ENCODE measurements at places on chromosomes 16 and 17.
A peak's percentile ranks its signal among the peaks of the same experiment; 100 is the strongest.

DNA sequence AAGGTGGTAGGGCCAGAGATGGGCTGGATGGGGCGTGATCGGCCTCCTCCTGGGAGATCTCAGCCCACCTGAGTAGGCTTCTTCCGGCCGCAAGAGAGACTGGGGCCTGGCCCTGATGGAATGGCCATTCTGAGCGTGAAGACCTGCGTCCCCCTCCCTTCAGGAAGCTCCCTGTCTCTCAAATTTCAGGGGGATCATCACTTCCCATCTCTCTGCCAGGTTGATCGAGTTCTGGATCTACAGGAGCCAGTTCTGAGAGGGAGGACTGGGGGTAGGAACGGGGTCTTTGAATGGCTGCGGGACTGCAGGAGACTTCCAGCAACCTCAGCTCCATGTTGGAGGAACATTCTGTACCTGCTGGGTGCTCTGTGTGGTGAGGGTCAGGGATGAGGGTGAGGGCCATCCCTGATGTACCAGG lies 9.3 kb upstream of the GSDMA start:
- H3K4me1 ChIP-seq: peaks cover 11% of the 10 kb centered on the region
- H3K4me3 ChIP-seq: peak overlapping the region; percentile 49
- no peaks in the 10 kb centered on the region for H3K36me3 ChIP-seq
- no peak for DNase-seq

DNA sequence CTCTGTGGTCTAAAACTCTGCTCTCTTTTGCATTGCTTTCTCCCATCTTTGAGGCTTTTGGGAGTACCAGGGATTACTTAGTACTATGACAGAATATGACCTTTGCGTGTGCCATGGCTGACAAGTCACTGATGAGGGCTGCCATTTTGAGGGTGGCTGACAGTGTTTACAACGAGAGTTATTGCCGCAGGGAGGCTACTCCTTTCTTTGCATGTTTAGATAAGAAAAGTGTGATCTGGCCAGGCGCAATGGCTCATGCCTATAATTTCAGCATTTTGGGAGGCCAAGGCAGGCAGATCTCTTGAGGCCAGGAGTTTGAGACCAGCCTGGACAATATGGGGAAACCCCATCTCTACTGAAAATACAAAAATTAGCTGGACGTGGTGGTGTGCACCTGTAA lies 77.5 kb downstream of the GSG1L start:
- no peak overlapping the region for H3K4me3 ChIP-seq
- no peak overlapping the region for H3K27ac ChIP-seq
- H3K27me3 ChIP-seq: no peaks in the 10 kb centered on the region
- no peak for DNase-seq

DNA sequence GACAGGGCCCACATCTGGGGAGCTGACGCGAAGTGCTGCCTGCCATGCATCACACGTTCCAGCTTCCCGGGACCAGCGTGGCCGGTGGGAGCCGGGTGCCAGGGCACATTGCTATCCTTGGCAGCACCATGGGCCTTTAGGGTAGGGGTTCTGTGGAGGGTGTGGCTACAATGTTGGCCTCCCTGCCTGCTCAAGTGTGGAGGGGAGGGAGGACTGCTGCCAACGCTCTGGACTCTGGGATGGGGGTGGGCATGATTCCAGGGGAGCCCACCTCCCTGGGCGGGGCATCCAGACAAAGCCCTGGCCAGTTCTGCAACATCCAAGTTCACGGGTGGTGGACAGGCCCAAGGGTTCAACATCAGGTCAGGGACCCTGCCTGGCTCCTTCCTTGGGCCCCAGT lies 13.9 kb downstream of the GRB7 start:
- no peak overlapping the region for H3K4me3 ChIP-seq
- H3K27ac ChIP-seq: no peak overlapping the region
- H3K4me1 ChIP-seq: no peaks in the 10 kb centered on the region
- peak; percentile 31 for DNase-seq

DNA sequence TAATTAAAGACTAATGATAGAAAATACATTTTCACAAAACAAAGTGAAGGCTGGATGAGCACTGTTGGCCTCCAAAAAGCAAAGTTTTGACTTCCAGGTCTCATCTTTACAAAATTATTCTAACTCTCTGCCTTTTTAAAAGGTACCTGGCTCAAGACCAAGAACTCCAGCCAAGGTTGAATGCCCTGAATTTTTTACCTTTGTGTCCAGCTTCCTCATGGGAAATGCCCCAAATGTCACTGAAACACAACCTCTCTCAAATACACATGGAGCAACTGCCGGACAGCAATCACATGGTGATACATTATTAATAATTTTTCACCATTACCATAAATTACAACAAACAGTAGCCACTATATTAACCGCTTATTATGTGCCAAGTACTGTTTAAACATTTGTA lies 32.2 kb downstream of the ADAMTS18 start:
- H3K27ac ChIP-seq: no peak overlapping the region
- no peaks in the 10 kb centered on the region for H3K36me3 ChIP-seq
- H3K27me3 ChIP-seq: no peaks in the 10 kb centered on the region
- H3K4me3 ChIP-seq: no peak overlapping the region

GRCh38 chr16:71426069-71426879 lies 15.6 kb downstream of the TLE7 start:
- no peak overlapping the region for H3K27ac ChIP-seq
- H3K4me1 ChIP-seq: no peaks in the 10 kb centered on the region
- no peaks in the 10 kb centered on the region for H3K36me3 ChIP-seq
- 0 out of 2 replicates have a peak overlapping the region, but pooled peaks have one; percentile 35 for H3K4me3 ChIP-seq

- H3K4me3 ChIP-seq: peak overlapping the region; percentile 63
- H3K36me3 ChIP-seq: peaks cover 25% of the 10 kb centered on the region
- H3K27me3 ChIP-seq: no peaks in the 10 kb centered on the region
- peak; percentile 74 for DNase-seq
- peak overlapping the region; percentile 61 for H3K27ac ChIP-seq
- peaks cover 20% of the 10 kb centered on the region for H3K4me1 ChIP-seq
Observed at GRCh38 chr17:1484676-1485422, 7.6 kb downstream of the MYO1C start.

- peaks cover 15% of the 10 kb centered on the region for H3K36me3 ChIP-seq
- H3K4me3 ChIP-seq: no peak overlapping the region
- H3K4me1 ChIP-seq: no peaks in the 10 kb centered on the region
- no peak for DNase-seq
Observed at GRCh38 chr16:69266334-69267063, 44.7 kb upstream of the VPS4A start.

DNA sequence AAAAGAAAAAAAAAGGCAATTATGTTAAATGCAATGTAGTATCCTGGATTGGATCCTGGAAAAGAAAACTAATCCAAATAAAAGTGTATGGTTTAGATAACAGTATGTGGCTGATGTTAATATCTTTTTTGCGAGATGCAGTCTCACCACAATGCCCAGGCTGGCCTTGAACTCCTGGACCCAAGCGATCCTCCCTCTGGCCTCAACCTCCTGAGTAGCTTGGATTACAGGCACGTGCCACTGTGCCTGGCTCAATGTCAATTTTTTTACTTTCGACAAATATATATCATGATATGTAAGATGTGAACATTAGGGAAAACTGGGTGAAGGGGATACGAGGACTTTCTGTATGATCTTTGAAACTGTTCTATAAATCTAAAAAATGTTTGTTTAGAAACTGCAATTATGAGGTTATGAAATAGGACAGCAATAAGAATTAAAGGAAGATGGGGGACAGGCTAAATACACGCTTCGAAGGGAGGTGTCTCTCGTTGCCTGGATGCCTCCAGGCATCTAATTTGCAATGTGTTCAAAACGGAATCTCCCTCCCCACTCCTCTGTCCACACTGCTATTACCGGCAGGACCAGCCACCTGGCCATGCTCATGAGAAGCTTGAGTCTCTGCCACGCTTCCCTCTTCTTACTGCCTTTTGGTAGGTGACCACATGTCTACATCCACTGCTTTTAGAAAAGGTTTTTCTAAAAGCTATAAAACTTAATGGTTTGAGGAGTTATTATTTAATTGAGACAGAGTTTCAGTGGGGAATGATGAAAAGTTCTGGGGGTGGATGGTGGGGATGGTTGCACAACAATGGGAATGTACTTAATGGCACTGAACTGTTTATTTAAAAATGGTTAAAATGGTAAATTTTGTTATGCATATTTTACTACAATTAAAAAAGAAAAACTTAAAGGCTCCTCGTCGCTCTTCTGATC lies 15.2 kb downstream of the UBE2O start:
- no peaks in the 10 kb centered on the region for H3K27me3 ChIP-seq
- no peak for DNase-seq
- H3K36me3 ChIP-seq: no peaks in the 10 kb centered on the region
- peaks cover 11% of the 10 kb centered on the region for H3K4me1 ChIP-seq
- no peak overlapping the region for H3K27ac ChIP-seq

- DNase-seq: no peak
- H3K27ac ChIP-seq: no peak overlapping the region
- peaks cover 28% of the 10 kb centered on the region for H3K36me3 ChIP-seq
- no peaks in the 10 kb centered on the region for H3K27me3 ChIP-seq
Observed at GRCh38 chr16:48558371-48558841, 51.6 kb downstream of the N4BP1 start.

DNA sequence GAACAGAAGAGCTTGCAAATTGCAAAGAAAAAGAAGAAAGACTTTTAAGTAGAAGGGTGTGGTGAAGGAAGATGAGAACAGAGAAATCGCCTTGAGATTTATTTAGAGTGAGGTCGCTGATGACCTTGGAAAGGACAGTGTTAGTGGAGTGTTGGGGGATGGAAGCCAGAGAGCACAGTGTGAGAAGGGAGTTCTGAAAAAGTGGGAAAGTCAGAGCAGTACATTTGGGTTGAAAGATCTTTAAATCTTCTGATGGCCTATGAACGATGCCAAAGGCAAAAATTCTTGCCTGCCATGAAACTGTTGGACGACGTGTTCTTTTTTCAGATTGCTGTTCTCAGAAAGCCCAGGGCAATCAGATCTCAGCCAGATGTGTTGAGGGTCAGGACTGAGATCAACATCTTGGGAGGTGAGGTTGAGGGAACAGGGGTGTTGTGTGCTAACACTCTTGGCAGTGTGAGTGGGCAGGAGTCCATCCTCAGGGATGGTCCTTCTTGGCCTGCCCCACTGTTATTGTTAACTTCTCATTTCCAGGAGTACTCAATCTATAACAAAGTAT lies 330.1 kb downstream of the MAP2K6 start:
- H3K4me3 ChIP-seq: no peak overlapping the region
- H3K4me1 ChIP-seq: no peaks in the 10 kb centered on the region
- H3K27ac ChIP-seq: no peak overlapping the region
- DNase-seq: no peak
- no peaks in the 10 kb centered on the region for H3K27me3 ChIP-seq

DNA sequence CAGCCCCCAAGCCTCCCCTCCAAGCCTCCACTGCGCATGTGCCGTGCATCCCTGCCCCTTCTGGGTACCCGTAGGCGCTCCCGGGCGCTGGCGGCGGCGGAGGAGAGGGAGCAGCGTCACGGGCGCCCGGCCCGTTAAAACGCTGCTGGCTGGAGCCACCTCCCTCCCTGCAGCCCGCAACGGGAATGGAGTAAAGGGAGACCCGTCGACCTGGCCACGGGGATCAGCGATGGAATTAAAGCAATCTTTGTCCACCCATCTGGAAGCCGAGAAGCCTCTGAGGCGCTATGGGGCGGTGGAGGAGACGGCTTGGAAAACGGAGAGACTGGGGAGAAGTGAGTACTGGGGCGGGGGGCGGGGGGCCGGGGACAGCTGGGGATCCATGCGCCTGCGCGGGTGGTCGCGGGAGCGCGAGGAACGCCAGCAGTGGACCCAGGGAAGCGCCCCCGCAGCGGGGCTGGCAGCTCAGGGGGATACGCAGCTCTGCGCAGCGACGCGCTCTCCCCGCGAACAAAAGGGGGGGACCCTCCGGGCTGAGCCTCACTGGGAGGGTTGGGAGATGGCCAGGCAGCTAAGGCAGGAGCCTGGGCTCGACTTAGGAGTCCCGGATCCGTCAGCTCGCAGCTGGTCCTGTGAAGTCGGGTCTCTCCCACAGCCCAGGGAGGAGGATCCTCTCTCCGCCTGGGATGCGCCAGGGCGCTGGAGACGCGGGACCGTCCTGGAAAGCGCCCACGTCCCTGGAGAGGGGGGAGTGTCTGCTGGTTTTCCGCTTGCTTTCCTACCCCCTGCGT lies at the start of gene BMERB1:
TSS of gene BMERB1 (plus strand) at position 164 of the 791 bp plus-strand sequence. CDS start at position 230, 66 bp downstream.
- DNase-seq: peak; percentile 94
- H3K27me3 ChIP-seq: no peaks in the 10 kb centered on the region
- H3K27ac ChIP-seq: peak within 1 kb of the TSS; percentile 55
- H3K4me1 ChIP-seq: 0 out of 2 replicates have a peak, but pooled peaks cover 6% of the 10 kb centered on the region
- H3K36me3 ChIP-seq: no peaks in the 10 kb centered on the region

- peak overlapping the region; percentile 50 for H3K4me3 ChIP-seq
- peaks cover 35% of the 10 kb centered on the region for H3K4me1 ChIP-seq
- DNase-seq: no peak
Observed at GRCh38 chr17:29148257-29148789, 31.9 kb downstream of the MYO18A start.

GRCh38 chr17:74452841-74453661 lies 13.4 kb upstream of the CD300A start:
- no peaks in the 10 kb centered on the region for H3K27me3 ChIP-seq
- no peaks in the 10 kb centered on the region for H3K36me3 ChIP-seq
- H3K4me1 ChIP-seq: peaks cover 20% of the 10 kb centered on the region
- H3K27ac ChIP-seq: no peak overlapping the region
- no peak overlapping the region for H3K4me3 ChIP-seq
- no peak for DNase-seq

- no peak overlapping the region for H3K4me3 ChIP-seq
- no peaks in the 10 kb centered on the region for H3K4me1 ChIP-seq
- DNase-seq: no peak
- H3K27me3 ChIP-seq: peaks cover 71% of the 10 kb centered on the region
Observed at GRCh38 chr17:39861235-39861634, 2.9 kb downstream of the IKZF3 start.

DNA sequence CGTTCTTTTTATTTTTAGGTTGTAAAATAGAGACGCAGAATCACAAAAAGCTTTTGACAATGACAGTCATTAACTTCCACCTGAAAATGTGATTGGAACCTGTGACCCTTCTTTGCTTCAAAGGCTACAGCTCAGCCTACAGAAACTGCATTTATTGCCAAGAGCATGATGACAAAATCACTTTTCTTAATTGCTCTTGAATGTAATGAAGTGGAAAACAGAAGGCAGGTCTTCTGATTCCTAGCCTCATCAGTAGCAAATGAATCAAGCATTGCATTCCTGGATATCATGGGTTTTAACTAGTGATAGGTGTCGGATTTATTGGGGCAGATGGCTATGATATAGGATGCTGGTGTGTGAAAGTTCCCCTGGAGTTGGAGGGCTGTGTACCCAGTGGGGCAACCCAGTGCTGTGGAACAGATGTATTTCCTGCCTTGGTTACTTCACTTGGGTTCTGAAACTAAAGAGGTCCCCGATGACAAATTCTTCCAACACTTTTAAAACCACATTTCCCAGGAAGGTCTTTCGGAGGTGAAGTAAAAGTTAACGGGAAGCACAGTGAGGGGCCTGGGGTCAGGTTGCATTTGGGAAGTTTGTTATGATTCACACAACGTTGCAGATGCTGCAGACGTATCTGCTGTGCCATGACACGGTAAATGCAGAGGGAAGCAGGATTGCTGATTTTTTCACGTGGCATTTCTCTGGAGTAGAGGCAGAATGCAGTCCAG lies 127.5 kb downstream of the HS3ST3A1 start:
- H3K27me3 ChIP-seq: no peaks in the 10 kb centered on the region
- H3K4me3 ChIP-seq: no peak overlapping the region
- H3K27ac ChIP-seq: no peak overlapping the region
- DNase-seq: no peak

Data from SK-N-SH (cell line).